SK-N-SH treated with all-trans-retinoic acid at 6 μM for 48 hours (cell line): ENCODE measurements at places on chromosomes 13 and 19.

DNA sequence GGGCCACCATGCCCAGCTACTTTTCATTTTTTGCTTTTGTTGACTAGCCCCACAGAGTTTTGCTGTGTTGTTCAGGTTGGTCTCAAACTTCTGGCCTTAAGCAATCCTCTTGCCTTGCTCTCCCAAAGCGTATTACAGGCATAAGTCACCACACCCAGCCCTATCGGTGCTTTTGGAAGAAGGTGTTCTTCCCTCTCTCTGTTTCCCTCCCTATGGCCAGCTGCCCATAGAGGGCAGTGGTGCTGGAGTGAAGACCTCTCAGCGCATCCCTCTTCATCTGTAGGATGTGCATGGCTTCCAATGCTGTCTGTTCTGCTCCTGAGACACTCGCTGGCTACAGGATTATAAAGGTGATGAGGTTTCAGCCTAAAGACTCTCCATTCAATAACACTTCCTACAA is 1.3 kb upstream of the CD22 start:
- peak; percentile 64; the same call in 2 of the 3 replicates for ATAC-seq

DNA sequence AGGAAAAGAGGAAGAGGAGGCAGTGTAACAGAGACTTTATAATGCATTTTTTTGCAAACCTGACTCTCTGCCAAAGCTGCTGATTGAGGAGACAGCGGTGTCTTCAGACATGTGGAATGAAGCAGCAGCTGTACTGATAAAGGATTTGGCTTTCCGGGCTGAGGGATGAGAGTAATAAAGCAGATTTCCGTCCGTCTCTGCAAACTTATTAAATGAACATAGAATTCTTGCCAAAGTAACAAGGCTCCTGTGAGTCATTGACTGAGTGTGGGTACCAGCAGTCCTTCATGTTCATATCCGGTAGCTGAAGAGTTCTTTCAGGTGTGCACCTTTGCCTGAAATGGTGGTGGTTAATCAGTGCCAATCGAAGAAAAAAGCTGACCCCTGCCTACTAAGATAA is 112.6 kb downstream of the LIG4 start:
- ATAC-seq: no peak

- ATAC-seq: no peak
Measured at GRCh38 chr13:87779426-87779825, 108.3 kb downstream of the SLITRK5 start.

DNA sequence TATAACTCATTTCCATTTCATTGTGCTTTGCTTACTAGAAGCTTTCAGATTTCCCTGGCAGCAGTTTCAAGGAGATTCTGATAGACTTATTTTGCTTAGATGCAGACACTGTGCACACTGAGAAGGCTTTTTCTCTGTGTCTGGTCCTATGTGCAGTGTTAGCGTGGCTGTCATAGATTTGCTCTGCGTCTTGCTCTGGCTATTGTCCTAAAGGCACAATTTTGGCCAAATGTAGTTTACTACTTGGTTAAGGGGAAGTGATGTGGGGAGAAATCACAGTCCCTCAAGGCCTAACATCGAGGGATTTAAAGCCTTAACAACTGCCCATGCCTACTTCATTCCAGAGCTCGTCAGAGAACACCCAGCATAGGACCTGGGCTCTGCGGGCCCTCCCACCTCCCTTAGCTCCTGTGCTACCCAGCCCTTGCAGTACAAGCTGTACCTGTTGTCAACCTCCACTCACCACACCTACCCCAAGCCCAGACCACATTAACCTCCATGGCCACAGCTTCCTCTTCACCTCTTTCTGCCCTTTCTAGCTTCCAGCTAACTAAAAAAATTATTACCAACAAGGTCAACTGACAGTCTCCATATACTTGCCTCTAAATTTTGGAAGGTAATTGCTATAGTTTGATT is 38.9 kb upstream of the KATNAL1 start:
- ATAC-seq: no peak

- ATAC-seq: peak; percentile 30; the same call in 2 of the 3 replicates
Measured at GRCh38 chr13:98390086-98390715, 186.7 kb downstream of the STK24 start.

DNA sequence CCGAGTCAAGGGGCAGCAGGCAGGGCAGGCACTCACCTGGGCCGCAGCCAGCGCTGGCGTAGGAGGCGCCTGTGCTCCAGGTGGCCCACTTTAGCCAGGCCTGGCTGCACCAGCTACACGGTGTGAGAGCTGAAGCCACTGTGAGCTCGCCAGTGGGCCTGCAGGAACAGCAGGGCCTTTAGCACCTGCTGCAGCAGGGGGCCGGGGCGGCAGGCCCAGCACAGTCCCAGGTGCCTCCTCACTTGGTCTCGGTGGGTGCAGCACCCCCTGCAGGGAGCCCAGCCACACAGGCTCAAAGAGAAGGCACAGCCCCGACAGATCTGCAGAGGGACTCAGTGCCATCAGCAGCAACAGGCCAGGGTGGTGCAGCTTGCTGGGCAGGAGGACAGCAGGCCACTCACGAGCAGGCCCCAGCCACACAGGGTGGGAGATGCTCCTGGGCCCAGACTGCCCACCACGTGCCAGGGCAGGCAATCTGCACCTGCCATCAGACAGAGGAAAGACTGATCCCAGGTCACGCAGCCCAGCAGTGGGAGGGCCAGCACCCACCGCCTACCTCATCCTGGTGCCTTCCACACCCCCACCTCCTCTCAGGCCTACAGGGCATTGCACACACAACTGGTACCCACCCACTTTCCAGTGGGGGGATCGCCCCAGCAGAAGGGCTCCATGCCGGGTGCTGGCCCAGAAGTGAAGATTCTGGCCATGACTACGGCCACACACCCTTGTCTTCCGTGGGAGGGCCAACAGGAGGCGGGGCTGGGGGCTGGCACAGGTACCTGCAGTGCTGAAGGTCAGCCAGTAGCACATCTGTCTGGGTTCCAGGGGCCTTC is 15.8 kb downstream of the ARHGAP33 start:
- ATAC-seq: peak; percentile 57
